ENCODE measurements at places on chromosomes 16 and 17. TPM values are rescaled to one million over a fixed set of nuclear protein-coding genes. Genes with fewer than 3 reads are reported as not detected.

GRCh38 chr16:23908790-23909189 lies 73.0 kb downstream of the PRKCB start:
- no peak for DNase-seq

DNA sequence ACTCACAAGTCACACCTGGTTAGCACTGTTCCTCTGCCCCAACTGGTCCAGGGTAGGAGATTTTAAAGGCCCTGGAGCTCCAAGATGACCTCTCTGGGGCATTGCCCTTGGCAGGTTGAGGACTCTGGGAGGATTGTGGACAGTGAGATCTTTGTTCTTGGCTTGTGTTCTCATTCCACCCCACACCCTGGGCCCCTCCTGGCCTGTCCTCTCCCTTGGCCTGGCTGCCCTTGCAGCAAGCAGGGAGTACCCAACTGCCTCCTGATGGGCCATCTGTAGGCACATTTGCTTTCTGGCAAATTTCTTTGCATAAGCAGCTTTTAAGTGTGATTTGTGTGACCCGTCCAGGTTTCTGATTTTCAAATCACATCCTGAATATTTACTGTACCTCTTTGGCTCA lies 239.6 kb downstream of the UTP18 start:
- no peak for DNase-seq

DNA sequence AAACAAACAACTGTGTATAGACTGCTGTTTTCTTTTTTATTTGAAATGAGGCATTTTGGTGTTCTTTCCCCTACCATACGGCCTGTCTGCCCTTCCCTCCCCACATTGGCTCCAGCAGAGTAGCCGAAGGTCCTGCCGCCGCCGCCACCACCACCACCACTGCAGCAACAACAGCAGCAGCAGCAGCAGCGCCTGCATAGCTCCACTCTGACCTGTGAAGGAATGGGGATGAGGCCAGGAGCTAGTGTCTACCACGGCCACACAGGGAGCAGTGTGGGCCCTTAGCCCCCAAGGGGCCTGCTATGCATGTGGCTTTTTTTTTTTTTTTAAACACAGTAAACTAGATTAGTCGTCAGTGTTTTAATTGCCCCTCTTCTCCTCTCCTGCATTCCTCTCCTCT lies 5.6 kb upstream of the CDK5R1 start:
- no peak for DNase-seq

GRCh38 chr17:50945779-50946222 lies 79.6 kb upstream of the TOB1 start:
- DNase-seq = no peak

GRCh38 chr17:81043725-81044427 lies 8.9 kb downstream of the BAIAP2 start:
- peak; percentile 89 for DNase-seq

- no peak for DNase-seq
Measured at GRCh38 chr17:61235001-61235826, 164.4 kb upstream of the TBX2 start.

DNA sequence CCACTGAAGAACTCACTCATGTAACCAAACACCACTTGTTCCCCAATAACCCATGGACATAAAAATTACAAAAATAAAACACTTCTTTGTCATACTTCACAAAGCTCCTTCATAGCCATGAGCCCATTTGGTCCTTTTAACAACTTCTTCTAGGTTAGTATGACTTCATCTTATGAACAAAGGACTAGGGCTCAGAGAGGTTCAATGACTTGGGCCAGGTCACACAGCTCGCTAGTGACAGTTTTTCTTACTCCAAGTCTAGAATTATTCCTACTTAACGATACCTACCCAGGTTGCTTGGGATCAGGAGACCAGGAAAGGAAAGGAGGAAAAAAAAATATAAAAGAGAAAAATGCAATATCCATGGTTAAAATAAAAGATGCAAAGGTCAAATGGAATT lies 353.4 kb downstream of the SOX9 start:
- no peak for DNase-seq

GRCh38 chr17:57365420-57365819 lies 109.1 kb downstream of the MSI2 start:
- DNase-seq = no peak

DNA sequence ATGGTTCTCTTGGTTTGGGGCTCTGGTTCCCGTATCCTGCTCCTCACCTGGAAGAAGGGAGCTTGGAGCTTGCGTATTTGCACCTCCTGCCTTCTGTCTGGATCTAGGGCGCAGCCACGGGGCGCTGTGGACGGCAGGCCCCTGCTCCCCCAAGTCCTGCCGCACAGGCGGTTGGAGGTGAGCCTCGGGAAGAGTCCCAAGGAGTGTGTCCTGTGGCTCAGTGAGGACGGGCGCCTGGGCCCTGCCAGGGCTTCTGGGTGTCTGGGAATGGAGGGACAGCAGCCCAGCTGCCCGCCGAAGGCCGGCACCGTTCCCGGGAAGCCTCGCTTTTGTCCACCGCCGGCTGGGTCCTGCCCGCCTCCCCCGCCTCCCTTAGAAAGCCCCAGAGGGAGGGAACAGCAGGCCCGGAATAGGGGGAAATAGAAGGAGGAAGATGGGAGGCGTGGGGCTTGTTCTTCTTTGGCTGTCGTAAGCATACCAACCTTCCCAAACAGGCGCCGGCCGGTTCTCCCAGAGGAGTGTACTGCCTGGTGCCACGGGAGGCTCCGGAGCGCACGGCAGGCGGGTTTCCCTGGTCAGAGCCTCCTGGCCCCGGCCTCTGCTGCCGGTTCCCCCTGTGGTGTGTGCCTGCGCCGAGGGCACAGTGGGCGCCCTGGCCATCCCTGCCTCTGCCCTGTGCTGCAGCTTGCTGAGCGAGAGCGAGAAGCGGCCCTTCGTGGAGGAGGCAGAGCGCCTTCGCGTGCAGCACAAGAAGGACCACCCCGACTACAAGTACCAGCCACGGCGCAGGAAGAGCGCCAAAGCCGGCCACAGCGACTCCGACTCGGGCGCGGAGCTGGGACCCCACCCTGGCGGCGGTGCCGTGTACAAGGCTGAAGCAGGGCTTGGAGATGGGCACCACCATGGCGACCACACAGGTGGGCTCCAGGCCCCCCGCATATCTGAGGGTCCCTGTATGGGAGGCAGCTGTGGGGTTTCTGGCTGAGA lies 1.8 kb downstream of the SOX8 start:
- DNase-seq = no peak

DNA sequence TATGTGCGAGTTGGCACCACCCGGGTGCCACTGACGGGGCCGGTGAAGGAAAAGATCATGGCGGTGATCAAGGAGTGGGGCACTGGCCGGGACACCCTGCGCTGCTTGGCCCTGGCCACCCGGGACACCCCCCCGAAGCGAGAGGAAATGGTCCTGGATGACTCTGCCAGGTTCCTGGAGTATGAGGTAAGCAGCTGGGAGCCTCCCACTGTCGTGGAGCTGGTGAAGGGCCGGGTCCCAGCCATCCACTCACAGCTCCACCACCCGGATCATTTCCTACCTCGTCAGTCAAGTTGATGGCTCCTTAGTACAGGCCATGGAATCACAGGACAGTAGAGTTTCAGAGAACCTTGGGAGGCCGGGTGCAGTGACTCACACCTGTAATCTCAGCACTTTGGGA lies 20.0 kb downstream of the ATP2A1 start:
- no peak for DNase-seq

GRCh38 chr16:87486713-87487247 lies 6.0 kb downstream of the ZCCHC14 start:
- no peak for DNase-seq

Gene SCIMP
- not detected for total RNA-seq

Gene CHRNE
- total RNA-seq = not detected

Gene RGS11
- total RNA-seq = 1.2 TPM

Gene PIK3R6
- total RNA-seq = not detected

Gene OMG
- not detected for total RNA-seq

Gene HSD17B2
- 5.2 TPM for total RNA-seq

Gene RPS15A
- total RNA-seq = 704 TPM

Gene TERB1
- not detected for total RNA-seq

Gene TBC1D28
- total RNA-seq = not detected
